ENCODE measurements at places on chromosomes 13 and 19.

GRCh38 chr19:23241419-23241818 lies 8.8 kb downstream of the ZNF724 start:
- H3K36me3 ChIP-seq, result peaks cover 95% of the 10 kb centered on the region
- no peak for DNase-seq
- no peaks in the 10 kb centered on the region for H3K27me3 ChIP-seq
- no peaks in the 10 kb centered on the region for H3K4me1 ChIP-seq
- peak overlapping the region; percentile 7 for H3K4me3 ChIP-seq
- H3K27ac ChIP-seq, result no peak overlapping the region

GRCh38 chr13:91142572-91142971 lies 204.9 kb upstream of the MIR17HG start:
- H3K27ac ChIP-seq, result no peak overlapping the region
- H3K36me3 ChIP-seq, result no peaks in the 10 kb centered on the region
- no peak overlapping the region for H3K4me3 ChIP-seq
- H3K27me3 ChIP-seq, result no peaks in the 10 kb centered on the region
- no peak for DNase-seq

GRCh38 chr13:23672616-23673015 lies 102.4 kb downstream of the TNFRSF19 start:
- H3K36me3 ChIP-seq, result peaks cover 4% of the 10 kb centered on the region
- no peak overlapping the region for H3K4me3 ChIP-seq
- no peak for DNase-seq
- no peak overlapping the region for H3K27ac ChIP-seq

DNA sequence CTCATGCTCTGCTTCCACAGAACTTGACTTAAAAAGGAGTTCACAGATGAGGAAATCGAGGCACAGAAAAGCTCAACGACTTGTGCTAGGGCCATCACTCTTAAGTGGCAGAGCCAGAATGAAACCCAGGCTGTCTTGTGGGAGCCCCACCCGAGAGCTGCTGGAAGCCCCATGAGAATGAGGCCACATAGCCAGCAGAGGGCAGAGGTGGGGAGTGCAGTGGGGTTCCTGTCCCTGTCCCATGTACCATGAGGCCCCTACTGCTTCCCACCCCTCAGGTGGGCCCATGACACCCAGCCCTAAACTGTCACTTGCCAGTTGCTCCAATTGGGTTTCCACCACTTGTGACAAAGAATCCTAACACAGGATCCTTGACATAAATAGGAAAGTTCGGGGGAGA lies 175.9 kb downstream of the IRS2 start:
- H3K27ac ChIP-seq, result no peak overlapping the region
- H3K27me3 ChIP-seq, result no peaks in the 10 kb centered on the region
- H3K4me3 ChIP-seq, result no peak overlapping the region
- no peaks in the 10 kb centered on the region for H3K36me3 ChIP-seq

GRCh38 chr19:35142606-35143230 lies 337 bp upstream of the FXYD7 start:
- peak; percentile 94 for DNase-seq
- no peaks in the 10 kb centered on the region for H3K36me3 ChIP-seq
- H3K27me3 ChIP-seq, result peaks cover 53% of the 10 kb centered on the region
- H3K4me3 ChIP-seq, result peak overlapping the region; percentile 73
- no peaks in the 10 kb centered on the region for H3K4me1 ChIP-seq

Measured in endodermal cell (in vitro differentiated cells).